Cardiac fibroblast (primary cell): ENCODE measurements at places on chromosomes 12 and 14.

DNA sequence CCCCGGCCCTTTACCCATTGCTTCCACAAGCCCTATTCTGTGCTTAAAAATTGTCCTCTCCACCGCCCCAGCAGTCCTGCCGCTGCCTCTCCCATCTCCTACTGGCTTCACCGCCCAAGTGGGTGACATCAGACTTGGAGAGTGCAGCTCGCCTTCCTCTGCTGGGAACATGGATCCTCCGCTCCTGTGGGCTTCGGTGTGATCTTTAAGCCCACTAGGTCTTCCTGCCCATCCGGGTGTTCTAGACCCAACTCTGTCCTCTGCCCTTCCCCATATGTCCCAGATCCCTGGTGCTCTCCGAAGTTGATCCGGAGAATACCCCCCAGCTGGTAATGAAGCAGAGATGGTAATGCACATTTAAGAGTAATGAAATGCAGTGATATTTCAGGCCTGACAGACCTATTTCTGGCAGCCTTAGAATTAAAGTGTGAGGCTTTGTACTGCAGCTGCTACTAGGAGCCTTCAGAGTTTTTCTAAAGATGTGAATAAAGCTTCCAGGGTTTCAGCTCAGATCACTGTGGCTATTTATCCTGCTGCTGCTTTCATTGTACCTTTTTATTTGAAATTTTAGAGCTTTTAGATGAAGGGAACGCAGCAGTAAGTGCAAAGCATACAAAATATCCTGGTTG lies 22.9 kb upstream of the CTDSP2 start:
- DNase-seq: no peak

- no peak for DNase-seq
These were observed 3.5 kb upstream of the CEP128 start for GRCh38 chr14:80944861-80945617.

DNA sequence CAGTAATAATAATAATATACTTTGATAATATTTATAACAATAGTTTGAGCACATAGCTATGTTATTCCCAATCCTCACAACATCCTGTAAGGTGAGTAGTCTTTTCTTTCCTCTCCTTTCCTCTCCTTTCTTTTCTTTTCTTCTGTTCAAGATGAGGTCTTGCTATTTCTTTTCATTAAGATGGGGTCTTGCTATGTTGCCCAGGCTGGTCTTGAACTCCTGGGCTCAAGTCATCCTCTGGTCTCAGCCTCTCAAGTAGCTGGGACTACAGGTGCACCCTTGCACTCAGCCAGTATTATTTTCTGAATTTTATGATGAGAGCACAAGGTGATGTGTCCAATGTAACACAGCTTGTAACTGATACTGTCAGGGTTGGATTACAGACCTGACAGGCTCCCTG lies 134.6 kb downstream of the OTOGL start:
- no peak for DNase-seq

- DNase-seq: no peak
These were observed 77.6 kb downstream of the ALX1 start for GRCh38 chr12:85357609-85358008.

- DNase-seq: peak; percentile 89
These were observed 1.5 kb upstream of the VAMP1 start for GRCh38 chr12:6471989-6472360.

DNA sequence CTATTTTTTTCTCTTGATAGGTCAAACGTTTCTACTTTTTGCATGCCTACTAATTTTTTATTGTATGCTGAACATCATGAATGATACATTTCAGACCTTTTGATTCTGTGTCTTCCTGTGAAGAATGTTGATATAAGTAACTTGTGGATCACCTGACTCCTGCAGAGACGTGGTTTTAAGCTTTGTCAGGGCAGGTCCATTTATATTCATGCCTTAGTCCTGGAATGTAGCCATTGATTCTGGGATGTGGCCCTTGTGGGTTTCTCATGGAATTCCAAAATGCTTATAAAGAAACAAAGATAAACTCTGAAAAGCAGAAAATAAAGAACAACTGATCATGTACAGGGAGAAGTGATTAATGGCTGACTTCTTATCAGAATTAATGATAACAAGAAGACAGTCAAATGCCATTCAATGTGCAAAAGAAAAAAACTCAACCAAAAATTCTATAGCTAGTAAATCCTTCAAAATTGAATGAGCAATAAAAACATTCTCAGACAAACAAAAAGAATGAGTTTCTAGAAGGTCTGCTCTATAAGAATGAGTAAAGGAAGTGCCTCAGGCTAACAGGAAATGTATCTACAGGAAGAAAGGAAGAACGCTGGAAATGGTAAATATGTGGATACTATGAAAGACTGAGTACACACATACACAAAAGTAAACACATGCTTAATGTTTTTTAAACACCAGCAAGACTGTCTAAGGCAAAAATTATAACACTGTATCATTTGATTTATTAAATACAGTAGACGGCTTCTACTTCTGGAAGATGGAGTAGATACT lies 284.8 kb upstream of the DIO3 start:
- no peak for DNase-seq

DNA sequence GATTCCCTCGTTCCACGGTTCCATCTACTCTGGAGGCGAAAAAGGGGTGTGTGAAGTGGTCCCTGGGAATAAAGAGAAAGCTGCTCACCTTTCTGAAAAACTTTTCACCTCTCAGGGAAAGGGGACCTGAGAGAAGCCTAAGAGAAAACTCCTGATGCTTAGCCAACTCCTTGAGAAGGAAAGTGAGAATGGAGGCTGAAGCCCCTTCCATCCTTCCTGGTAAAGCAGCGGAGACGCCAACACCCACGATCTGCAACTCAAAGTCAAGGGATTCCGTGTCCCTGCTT lies 110.0 kb downstream of the ARF6 start:
- no peak for DNase-seq

- DNase-seq: peak; percentile 44
These were observed 47.0 kb upstream of the ERGIC2 start for GRCh38 chr12:29427964-29428363.

- DNase-seq: no peak
These were observed 169.3 kb upstream of the PRICKLE1 start for GRCh38 chr12:42758806-42759205.

DNA sequence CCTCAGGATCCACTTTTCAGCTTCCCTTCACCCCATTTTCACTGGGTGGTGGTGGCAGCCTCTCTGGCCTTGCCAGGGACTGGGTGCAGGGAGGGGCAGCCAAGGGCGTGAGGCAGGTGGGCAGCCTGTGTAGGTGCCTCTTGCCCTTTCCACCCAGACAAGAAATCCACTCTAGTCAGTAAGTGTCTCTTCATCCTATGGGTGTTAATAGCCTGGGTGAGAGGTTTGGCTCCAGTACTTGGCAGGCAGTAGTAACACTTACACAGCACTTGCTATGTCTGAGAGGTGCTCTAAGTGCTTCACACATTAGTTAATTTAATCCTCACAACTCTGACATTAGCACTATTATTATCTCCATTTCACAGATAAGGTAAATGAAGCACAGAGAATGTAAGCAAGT lies 171.9 kb downstream of the EMP1 start:
- no peak for DNase-seq

GRCh38 chr12:7793211-7793610 lies 4.0 kb downstream of the NANOG start:
- no peak for DNase-seq

GRCh38 chr12:6618483-6619225 lies 11.5 kb upstream of the CHD4 start:
- DNase-seq: no peak

- DNase-seq: no peak
These were observed 11.9 kb downstream of the RNF10 start for GRCh38 chr12:120546050-120546386.

DNA sequence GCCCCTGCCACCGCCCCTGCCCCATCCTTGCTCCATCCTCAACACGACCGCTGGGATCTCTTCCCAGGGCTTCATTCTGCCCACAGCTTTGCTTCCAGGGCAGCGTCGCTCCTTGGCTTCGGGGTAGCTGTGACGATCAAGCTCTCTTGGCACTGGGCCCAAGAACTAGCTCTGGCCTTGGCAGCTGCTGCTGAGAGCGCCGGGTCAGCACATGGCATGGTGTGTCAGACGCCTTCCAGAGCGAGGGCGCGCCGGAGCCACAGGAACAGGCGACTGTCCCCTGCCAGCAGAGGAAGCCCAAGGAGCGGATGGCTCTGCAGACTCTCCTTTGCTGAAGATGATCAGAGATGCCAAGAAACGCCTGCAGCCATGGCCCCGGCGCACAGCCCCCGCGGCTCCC lies 15.9 kb downstream of the RAB35 start:
- peak; percentile 62 for DNase-seq

GRCh38 chr12:30822385-30823155 lies 67.8 kb upstream of the CAPRIN2 start:
- DNase-seq: peak; percentile 56

DNA sequence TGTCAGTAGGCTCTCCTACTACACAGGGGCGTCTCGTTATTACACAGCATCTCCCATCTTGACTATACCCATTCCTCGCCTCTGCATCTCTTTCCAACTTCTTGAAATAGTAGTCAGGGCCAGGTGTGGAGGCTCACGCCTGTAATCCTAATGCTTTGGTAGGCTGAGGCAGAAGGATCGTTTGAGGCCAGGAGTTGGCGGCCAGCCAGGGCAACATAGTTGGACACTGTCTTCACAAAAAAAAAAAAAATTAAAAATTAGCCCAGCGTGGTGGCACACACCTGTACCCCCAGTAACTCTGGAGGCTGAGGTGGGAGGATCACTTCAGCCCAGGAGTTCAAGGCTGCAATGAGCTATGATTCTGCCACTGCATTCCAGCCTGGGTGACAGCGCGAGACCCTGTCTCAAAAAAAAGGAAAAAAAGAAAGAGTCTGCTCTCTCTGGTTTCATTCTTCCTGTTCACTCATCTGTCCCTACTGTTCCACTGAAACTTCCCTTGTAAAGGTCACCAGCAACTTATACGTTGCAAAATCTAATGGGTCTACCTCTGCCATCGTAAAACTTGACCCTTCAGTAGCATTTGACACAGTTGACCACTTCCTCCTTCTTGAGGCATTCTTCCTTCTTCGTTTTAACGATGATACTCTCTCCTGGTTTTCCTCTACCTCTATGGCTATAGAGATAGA lies 41.0 kb upstream of the PTGR2 start:
- no peak for DNase-seq

- DNase-seq: no peak
These were observed 23.5 kb upstream of the DYRK2 start for GRCh38 chr12:67625004-67625403.

DNA sequence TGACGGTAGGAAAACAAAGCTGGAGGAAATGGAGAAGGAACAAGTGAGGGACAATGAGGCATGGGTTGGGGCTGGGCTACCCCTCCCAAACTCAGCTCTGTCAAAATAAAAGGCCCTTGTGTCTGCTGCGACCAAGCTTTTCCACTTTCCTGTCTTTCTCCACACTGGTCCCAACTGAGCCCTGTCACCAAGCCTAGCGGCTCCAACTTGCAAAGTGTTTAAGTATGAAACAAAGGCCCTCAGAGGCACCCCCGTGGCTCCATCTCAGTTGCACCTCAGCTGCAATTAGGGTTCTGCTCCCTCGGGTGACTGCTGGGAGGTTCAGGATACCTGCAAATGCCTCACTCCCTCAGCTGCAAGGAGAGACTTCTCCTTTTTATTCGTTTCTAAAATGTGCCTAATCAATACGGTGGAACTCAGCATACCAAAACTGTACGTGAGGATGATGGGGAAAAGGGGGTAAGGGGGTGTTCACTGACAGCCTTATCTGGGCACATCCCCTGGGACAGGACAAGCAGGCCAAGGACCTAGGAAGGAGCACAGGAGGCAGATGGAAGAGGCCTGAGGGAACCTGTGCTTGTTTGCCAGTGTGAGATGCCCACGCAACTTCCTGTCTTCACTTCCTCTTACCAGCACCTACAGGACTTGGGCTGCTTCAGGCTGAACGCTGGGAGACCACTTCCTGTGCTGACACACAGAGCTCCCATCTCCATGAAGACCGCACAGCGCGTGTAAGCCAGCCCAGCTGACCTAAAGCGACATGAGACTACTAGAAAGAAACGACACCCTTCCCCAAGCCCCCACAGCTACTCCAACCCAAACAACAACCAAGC lies 8.9 kb downstream of the VAMP1 start:
- DNase-seq: no peak

GRCh38 chr12:91937009-91937408 lies 208.6 kb downstream of the BTG1 start:
- DNase-seq: no peak

DNA sequence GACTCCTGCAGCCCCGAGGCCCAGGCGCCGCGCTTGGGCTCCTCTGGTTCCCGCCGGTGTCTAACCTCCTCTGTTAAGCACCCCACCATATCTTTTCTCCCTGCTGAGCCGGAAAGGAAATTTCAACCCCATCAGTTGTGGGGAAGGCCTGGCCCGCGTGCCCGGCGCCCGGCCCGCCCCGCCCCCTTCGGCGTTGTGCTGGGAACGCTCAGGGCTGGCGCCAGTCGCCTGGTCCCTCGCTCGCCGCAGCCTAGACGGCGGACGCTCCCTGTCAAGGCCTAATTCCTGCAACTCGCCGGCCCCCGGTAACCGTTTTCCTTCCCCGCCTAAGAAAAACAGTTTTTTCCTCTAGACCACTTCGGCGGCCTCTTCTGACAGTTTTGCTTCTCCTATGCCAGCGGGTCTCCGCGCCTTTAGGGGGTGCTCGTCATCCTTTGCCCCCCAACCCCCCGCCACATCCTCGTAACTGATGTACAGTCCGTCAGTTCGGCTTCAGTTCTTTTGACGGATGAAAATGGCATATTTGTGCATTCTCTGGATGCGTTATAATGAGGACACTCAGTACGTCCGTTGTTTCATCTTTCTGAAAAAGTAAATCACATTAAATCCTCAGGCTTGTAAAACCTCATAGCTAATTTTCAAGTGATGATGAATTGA lies 506 bp upstream of the NAP1L1 start:
- no peak for DNase-seq

DNA sequence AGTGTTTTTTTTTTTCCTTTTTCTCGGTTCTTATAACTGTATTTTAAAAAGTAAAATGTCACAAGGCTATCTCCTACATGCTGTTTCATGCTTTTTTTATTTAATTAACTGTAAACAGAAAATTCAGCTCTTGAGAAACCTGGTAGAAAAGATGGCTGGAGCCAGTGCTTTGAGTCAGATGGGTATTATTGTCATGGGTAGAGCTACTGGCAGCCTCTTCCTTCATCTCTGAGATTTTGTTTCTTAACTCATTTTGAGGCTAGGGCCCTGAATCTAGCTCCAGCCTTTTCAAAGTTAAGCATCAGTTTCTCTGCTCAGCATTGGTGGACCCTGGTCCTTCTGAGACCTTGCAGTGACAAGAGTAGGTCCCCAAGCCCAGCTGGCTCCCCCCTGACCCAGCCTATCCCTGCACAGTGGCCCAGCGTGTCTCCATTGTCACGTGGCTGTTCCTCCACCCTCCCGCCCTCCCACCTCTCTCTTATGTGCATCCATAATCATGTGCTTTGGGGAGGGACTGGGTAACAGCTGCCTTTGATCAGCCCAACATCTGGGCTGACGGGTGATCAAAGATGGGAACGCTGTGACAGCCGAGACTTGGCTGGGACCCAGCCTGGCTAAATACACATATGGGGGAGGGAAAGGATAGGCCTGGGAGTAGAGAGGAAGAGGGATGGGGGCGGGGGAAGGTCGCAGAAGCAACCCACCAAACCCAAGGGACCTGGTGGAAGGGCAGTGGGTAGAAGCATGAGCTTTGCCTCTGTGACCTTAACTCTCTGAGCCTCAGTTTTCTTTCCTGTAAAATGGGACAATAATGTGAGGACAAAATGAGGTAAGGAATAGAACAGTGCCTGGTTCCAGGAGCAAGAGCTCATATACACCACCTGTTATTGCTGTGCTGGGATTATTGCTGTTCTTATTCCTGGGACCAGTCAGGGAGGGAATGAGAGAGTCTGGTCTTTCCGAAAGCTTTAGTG lies 24.4 kb upstream of the RBM19 start:
- no peak for DNase-seq
